ENCODE measurements at places on chromosomes 6 and 20.

GRCh38 chr6:3614918-3615317, 136.6 kb downstream of the PXDC1 start:
- DNase-seq: no peak

- DNase-seq: peak; percentile 24
These were observed 47.4 kb upstream of the SAMD3 start for GRCh38 chr6:130269969-130270635.

- DNase-seq: no peak
These were observed 437.7 kb upstream of the ADGRB3 start for GRCh38 chr6:68197356-68197755.

- DNase-seq: no peak
These were observed 758.1 kb upstream of the EPHA7 start for GRCh38 chr6:94177429-94177828.

DNA sequence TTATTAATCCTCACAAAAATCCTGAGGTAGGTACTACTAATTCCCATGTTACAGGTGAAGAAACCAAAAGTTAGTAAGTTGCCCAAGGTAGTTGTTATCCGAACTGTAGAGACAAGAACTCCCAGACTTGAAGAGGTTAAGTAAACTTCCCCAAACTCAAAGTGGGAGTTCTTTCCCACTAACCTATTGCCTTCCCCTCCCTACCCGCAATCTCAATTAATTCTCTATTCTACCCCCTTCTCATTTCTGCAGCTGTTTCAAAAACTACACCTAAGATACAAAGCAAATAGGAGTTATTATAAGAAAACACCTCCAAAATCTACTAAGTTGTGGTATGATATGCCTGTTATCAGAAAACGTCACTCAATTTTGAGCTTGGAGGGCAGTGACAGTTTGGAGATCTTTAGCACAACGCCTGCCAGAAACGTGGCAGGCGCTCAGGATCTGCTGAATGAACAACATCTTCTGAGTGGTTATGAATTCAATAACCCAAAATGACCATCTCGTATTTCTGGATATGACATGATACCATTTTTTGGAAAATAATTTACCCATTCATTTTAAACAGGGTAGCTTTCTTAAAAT, 7.1 kb downstream of the CSNK2A1 start:
- no peak for DNase-seq

DNA sequence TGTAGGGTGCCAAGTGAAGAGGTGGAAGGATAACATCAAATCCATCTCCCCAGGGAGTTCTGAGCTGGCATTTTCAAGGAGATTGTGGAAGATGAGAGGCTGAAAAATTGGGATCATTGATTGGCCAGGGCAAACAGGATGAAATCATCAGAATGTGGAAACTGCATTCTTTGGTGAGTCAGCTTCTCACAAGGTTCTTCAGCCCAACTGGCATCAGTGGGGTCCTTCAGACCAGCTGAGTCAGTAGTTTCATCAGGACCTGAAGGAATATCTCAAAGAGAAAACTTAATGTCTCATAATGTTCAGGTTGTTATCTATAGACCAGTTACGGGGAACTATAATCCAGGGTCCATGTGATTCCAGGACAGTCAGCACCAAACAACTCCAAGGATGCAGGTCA, 195.8 kb downstream of the HAO1 start:
- no peak for DNase-seq

GRCh38 chr6:32852018-32852843, 1.3 kb downstream of the TAP1 start:
- no peak for DNase-seq

DNA sequence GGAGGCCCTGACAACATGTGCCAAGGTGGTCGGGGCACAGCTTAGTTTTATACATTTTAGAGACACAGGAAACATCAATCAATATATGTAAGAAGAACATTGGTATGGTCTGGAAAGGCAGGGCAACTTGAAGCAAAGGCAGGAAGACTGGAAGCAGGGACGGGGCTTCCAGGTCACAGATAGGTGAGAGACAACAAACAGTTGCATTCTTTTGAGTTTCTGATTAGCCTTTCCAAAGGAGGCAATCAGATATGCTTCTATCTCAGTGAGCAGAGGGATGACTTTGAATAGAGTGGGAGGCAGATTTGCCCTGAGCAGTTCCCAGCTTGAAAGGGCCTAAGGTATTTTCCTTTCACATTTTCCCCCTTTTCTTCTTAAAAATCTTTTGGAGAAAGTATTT, 311.0 kb upstream of the RGS17 start:
- no peak for DNase-seq

GRCh38 chr20:49054056-49054643, 8.0 kb downstream of the CSE1L start:
- no peak for DNase-seq

DNA sequence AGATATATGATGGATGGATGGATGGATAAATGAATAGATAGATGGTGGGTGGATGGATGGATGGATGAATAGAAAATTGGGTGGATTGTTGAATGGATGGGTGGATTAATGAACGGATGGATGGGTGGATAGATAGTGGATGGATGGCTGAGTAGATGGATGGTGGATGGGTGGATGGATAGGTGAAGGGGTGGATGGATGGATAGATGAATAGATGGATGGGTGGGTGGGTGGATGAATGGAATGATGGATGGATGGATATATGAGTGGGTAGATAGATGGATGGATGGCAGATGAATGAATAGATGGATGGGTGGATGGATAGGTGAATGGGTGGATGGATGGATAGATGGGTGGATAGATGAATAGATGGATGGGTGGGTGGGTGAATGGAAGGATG, 80.7 kb upstream of the NEDD9 start:
- no peak for DNase-seq

GRCh38 chr6:25280344-25281074, 1.3 kb downstream of the CARMIL1 start:
- no peak for DNase-seq

- no peak for DNase-seq
These were observed 253.9 kb downstream of the SLC24A3 start for GRCh38 chr20:19466206-19466928.

- DNase-seq: no peak
These were observed 1047.9 kb upstream of the MAP3K7 start for GRCh38 chr6:91634791-91635190.

DNA sequence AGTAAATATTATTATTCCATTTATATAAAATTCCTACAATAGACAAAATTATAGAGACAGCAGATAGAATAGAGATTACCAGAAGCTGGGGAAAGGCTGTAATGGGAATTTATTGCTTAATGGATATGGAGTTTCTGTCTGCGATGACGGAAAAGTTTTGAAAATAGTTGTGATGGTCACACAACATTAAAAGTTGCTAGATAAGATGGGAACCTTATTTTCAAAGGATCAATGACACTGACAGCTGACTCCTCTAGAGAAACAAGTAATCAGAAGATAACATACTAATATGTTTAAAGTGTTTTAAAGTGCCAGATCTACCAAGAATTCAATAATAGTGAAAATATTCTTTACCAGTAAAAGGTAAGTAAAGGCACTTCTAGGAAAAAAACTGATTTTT, 236.3 kb downstream of the HIVEP2 start:
- DNase-seq: no peak

GRCh38 chr6:148866657-148867268, 119.9 kb downstream of the UST start:
- DNase-seq: peak; percentile 68

DNA sequence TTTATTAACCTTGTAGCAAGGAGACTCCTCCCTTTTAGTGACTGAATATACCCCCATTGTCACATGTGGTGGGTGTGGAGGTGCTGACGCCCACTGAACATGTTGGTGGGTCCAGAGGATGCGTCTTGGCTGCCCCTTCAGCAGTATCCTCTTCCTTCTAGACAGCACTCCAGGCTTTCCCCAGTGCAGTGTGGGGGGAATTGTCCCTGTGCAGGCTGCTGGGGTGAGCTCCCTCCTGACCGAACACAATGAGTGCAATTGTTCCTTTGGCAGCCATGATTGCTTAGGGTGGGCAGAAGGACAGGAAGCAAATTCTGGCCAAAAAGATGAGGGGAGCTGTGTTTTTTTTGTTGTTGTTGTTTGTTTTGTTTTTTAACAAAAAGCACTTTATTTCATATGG, 209.3 kb upstream of the PDE10A start:
- no peak for DNase-seq

DNA sequence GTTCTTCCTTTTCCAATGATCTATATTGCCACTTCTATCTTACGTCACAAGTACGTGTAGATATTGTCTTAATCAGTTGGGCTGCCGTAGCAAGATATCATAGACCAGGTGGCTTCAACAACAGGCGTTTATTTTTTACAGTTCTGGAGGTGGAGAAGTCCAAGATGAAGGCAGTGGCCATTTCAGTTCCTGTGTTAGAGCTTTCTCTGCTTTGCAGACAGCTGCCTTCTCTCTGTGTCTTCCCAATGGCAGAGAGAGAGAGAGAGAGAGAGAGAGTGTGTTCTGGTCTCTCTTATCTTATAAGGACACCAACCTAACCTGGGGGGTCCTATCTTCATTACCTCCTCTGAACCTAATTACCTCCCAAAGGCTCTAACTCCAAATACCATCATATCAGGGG, 8.3 kb downstream of the HSF2 start:
- DNase-seq: no peak

GRCh38 chr6:15465212-15465611, 197.6 kb downstream of the DTNBP1 start:
- DNase-seq: no peak

All from GM12864 (cell line).